LoVo (cell line): ENCODE measurements at places on chromosomes 1 and 21.

GRCh38 chr1:87840767-87841166 lies 512.1 kb downstream of the LMO4 start:
- DNase-seq: no peak

DNA sequence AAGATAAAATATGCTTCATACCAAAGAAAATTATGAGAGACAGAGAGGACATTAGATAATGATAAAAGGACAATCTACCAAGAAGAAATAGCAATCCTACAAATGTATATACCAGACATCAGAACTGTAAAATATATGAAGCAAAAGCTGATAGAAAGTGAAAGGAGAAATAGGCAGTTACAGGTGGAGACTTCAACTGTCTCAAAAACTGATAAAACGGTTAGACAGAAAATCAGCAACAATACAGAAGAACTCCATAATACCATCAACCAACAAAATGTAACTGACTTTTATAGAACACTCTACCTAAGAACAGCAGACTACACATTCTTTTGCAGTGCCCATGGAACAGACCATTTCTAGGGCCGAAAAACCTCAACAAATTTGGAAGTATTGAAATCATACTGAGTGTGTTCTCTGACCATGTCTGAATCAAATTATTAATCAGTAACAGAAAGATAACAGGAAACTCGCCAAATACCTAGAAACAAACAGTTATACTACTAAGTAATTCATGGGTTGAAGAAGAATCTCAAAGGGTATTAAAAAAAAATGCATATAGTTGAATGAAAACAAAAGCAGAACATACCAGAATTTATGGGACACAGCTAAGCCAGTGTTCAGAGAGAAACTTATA lies 132.1 kb downstream of the RPS6KC1 start:
- DNase-seq: no peak

GRCh38 chr1:244341455-244342450 lies 110.0 kb downstream of the ADSS2 start:
- no peak for DNase-seq

GRCh38 chr1:225413708-225414375 lies 14.0 kb downstream of the LBR start:
- no peak for DNase-seq

GRCh38 chr1:30036229-30036547 lies 687.2 kb downstream of the MATN1 start:
- no peak for DNase-seq

DNA sequence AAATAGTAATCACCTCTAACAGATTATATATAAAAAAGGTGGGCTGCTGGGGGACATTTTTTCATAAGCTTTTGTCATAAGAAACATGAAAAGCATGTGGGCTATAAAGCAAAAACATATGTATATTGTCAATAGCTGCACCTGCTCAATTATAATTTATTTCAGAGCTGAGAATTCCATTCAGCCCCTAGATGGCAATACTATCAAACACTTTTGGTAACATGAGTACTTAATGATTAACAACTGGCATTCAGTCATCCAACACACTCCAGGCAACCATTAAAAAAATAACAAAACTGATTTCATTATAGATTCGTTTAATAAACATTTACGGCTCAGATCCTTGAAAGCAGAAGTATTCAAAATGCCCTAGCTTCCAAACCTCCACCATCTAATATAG lies 115.1 kb downstream of the KCTD3 start:
- DNase-seq: no peak

DNA sequence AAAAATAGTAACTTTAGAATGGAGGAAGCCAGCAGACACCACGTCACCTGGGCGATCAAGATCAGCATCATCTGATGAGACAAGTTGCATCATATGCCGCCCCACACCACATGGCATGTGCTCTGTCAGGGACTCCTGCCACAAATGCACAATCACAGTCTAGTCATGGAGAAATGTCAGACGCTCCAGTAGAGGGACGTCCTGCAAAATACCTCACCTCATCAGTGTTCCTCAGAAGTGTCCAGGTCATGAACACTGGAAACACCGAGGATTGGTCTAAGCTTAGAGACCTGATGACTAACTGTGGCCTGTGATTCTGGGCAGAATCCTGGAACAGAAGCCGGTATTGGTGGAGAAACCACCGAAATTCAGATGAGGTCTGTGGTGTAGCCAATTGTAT lies 14.3 kb downstream of the ADARB1 start:
- DNase-seq: no peak

- DNase-seq: no peak
Observed at GRCh38 chr1:224774378-224774777, 155.1 kb upstream of the DNAH14 start.

- DNase-seq: no peak
Observed at GRCh38 chr1:173195596-173196088, 11.5 kb downstream of the TNFSF4 start.

GRCh38 chr21:39456665-39457064 lies 4.9 kb downstream of the SH3BGR start:
- DNase-seq: no peak

- DNase-seq: no peak
Observed at GRCh38 chr1:233333086-233333485, 5.6 kb downstream of the MAP3K21 start.

DNA sequence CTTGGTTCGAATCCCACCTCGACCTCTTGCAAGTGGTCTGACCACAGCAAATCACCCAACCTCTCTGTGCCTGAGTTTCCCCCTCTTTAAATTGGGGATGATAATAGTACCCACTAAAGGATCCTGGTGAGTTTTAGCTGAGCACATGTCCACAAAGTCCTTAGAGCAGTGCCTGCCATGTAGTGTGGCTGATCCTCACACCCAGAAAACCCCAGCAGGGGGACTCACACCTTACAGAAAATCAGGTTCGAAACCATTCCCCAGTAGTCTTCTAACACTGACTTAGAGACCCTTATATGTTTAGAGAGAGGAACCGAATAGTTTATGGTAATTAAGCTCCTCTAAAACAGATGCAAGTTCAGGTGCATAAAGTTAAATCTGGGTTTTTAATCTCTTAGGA lies 89.0 kb downstream of the CAMTA1 start:
- no peak for DNase-seq

GRCh38 chr1:89484092-89485038 lies 40.3 kb upstream of the LRRC8B start:
- DNase-seq: no peak

GRCh38 chr1:31800674-31800967 lies 15.2 kb downstream of the SPOCD1 start:
- no peak for DNase-seq

GRCh38 chr1:198639671-198640143 lies 867 bp downstream of the PTPRC start:
- DNase-seq: no peak

DNA sequence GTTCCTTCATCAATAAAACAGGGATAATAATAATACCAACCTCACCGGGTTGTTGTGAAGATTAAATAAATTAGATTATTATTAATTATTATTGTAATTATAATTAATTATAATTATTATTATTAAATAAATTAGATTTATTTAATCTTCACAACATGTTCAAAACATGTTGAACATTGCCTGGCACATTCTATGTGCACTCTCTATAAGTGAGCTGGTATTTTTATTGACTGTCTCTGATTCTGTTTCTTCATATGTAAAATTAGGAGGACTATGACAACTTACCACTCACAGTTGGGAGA lies 834 bp upstream of the C8B start:
- DNase-seq: no peak

GRCh38 chr1:92374223-92374622 lies 75.4 kb downstream of the RPAP2 start:
- no peak for DNase-seq

DNA sequence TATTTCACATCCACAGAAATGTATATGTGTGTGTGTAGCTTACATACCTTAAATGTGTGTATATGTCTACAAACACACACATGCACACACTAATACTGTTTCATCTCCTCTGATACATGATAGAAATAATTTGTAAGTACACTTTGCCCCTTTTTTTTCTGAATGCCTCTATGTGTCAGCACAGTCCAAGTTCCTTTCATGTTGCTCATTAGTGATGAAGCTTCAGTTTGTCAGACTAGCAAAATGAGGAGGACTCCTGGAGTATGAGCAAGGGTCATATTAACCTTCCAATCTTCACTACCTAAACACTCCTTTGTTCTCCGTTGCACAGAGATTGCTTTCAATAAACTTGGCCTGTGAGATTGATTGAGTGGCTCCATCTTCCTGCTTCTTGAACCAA lies 935.4 kb downstream of the MRPL39 start:
- no peak for DNase-seq

DNA sequence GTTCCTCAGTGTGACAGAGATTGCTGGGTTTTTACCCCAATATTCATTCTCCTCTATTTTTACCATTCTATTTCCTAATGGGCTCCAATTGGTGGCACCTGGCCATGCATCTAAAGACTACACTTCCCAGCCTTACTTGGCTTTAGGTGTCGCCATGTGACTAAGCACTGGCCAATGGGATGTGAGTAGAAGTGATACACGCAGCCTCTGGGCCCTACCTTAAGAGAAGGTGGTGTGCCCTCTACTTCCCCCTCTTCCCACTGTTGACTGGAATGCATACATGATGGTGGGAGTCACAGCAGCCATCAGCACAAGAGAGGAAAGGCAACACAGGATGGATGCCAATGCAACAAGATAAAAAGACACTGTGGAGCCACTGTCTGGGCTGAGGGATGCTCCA lies 11.4 kb upstream of the OLIG2 start:
- no peak for DNase-seq

GRCh38 chr1:212952641-212952976 lies 2.3 kb downstream of the VASH2 start:
- no peak for DNase-seq

DNA sequence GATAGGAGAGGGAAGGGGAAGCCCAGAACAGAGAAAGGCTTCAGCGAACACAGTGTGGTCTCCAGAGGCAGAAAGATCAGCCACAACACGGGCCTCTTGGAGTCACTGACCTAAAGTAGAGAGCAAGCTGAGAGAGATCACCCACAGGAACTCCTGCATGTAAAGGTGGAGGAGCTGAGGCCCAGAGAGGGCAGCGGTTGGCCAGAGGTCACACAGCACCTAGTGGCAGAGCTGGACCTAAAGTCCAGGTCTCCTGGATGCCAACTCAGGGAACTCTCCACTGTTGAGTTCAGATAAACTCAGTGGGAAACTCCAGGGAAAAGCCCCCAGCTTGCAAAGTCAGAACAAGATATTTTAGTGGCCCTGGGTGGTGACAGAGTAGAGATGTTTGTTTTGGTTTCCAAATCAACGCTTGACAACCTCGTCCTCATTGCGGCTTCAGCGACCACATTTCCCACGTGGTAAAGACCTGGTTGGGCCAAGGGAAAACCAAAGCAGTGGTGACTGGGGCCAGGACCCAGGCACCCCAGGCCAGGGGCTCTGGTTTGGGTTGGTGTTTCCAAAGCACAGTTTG lies 4.6 kb downstream of the IFFO2 start:
- no peak for DNase-seq

DNA sequence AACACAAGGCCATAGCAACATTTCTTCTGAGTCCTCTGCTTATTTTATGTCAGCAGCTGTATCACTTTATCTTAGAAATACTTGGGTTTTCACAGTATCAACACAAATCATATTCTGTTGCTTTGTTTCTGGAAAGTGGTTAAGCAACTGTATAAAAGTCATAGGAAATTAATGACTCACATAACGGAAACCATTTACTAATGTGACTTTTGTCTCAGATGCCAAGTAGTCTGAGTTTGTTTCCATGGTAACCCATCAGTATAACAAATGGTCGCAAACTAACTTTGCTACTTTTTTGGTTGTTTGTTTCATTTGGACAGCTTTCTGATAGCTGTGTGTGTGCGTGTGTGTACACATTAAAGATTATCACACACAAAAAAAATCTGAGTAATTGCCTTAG lies 31.1 kb downstream of the EEIG2 start:
- DNase-seq: no peak

DNA sequence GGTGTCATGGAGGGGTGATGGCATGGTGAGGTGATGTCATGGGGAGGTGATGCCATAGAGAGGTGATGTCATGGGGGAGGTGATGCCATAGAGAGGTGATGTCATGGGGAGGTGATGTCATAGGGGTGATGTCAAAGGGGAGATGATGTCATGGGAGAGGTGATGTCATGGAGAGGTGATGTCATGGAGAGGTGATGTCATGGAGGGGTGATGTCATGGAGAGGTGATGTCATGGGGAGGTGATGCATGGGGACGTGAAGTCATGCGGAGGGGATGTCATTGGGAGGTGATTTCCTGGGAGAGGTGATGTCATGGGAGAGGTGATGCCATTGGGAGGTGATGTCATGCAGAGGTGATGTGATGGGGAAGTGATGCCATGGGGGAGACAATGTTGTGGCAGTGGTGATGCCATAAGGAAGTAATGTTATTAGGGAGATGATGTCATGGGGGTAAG lies 92.1 kb upstream of the C1orf174 start:
- no peak for DNase-seq

DNA sequence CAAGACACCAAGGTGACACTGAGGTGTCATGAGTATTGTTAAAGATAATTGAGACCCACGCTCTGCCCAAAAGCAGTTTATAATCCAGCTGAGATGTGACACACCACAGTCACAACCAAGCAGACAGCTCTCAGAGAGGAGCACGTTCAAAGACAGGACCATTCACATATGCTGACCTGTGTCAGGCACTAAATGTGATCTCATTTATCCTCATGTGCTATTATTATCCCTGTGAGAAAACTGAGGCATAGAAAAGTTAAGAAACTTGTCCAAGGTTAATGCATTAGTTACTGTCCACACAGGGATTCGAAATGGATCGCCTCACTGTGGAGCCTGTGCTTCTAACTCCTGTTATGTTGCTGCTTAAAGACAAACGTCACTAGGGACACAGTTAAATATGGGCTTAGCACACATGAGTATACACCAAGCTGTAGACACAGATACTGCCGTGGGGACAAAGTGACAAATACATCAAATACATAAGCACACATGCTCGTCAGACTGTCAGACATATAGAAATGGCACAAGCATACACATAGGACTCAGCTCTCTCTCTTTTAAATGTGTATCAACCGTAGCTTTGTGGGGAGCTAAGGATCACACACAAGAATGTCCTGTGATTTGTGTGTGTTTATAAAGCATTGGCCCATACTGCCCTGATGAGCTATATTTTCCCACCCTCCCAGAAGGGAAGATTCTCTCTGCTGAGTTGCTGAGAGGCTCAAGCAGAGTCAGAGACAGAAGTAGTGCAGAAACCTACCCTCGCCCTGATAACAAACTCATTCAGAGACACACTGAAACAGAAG lies 3.5 kb upstream of the IGSF8 start:
- no peak for DNase-seq

- no peak for DNase-seq
Observed at GRCh38 chr1:230749150-230749549, 2.0 kb downstream of the CAPN9 start.
